GM12865 (cell line): ENCODE measurements at places on chromosomes 1 and 21.

DNA sequence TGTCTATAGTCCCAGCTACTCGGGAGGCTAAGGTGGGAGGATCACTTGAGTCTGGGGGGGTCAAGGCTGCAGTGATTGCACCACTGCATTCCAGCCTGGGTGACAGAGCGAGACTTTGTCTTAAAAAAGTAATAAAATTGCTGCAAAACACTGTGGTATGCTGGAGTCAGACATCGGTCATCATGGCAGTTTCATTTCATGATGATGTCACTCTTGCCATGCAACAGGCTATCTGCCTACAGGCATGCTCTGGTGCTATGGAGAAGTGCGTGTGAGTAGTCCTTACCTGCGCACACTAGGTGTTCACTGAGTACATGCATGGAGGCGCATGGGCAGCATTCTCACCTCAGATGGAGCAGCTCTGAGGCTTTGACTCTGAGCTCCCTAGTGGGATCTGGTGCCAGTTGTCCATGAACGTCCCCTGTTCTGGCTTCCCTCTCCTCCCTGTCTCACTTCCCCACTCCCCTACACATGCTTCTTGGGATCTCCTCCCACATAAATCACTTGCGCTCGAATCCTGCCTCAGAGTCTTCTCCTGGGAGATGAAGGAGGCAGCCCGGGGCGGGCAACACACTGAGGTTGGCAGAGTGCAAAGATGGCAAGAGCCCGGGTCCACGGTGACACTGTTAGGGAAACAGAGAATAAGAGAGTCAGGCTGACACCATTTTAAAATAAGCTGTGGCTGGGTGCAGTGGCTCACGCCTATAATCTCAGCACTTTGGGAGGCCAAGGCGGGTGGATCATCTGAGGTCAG is 10.4 kb upstream of the CELA3B start:
- DNase-seq = no peak

- peak; percentile 54 for DNase-seq
These were observed 683 bp downstream of the LRRC8B start for GRCh38 chr1:89525169-89525855.

GRCh38 chr21:34794686-34795085 is 125.9 kb downstream of the CLIC6 start:
- no peak for DNase-seq

- DNase-seq = no peak
These were observed 86.6 kb upstream of the SLC25A33 start for GRCh38 chr1:9452516-9453140.

- DNase-seq = no peak
These were observed 51.7 kb downstream of the ABCA4 start for GRCh38 chr1:94068999-94069918.

DNA sequence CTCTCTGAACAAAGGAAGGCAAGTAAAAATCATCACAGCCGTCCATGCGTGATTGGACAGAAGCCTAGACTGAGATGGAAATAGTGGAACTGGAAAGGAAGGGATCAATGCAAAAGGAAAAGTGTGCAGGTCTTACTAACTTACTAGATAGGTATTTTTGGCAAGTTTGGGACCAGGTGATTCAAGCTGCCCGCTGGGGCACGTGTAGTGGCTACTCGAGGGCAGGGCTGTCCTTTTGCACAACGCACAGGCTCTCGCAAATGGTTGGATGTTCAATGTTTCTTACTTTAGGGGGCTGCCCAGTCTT is 566 bp upstream of the ALG6 start:
- no peak for DNase-seq

DNA sequence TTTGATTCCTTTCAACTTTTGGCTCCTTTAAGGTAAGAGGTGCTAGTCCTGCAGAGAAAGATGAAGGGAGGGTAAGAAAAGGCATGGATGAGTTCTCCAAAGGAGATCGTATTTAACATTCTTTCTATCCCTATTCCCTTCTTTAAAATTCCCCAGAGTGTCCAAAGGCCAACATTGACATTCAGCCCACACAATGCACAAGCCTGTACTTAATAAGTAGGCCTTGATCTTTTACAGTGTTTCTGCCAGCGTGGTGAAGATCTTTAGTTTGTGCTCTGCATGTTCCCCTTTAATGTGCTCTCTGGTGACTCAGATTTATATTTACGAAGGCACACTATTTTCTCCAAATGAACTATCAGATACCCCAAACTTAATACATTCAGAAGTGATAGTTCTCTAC is 582.5 kb upstream of the RGS18 start:
- no peak for DNase-seq

GRCh38 chr1:119115311-119115710 is 25.1 kb downstream of the WARS2 start:
- no peak for DNase-seq

DNA sequence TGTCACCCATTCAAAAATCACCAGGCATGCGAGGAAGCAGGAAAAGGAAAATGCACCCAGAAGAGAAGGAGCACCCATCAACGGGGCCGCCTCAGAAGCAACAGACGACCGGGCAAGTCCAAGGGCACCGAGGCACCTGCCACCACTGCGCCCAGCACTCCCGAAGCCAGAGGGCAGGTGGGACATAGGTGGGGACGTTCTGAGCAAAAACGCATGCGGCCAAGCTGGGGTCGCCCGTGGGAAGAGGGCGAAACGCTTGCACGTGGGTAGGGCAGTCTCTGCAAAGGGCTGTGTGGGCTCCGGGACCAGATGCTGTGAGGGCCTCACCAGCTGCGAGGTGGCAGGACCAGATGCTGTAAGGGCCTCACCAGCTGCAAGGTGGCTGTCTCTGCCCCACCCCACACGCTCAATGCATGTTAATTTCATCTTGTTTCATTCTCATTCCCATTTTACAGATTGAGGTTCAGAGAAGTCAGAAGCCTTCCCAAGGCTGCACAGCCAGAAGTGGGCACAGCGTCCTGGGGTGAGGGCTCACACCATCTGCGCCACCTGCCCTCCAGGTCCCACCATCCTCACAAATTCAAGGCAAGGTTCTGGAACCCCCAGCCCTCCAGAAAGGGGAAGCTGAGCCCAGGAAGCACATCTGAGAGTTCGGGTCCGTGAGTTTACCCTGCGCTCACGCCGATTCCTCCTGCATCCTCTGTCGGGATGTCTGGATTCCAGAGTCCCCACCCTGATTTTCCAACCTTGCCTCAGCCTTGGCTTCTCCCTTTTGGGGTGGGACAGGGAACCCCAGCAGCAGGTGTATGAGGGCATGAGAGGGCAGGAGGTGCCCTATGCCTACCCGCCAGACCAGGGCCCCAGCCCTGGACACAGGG is 8.2 kb upstream of the SAMD11 start:
- DNase-seq = no peak

DNA sequence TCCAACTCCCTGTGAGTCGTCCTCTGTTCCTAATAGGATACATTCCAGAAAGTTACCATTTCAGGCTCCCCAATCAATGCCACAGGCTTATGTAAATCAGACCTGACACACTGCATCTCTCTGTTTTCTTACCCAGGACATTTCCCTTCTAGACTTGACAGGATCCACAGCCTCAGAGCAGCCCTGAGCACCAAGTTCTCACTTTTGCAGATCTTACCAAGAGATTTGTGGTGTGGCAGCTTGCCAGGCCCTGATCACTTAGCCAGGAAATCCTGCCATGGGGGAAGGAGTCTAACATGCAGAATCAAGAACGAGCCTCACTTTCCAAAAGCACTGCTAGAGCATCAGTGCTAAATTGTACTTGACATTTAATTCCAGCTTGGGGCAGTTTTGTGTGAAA is 202.9 kb downstream of the TBX15 start:
- no peak for DNase-seq

DNA sequence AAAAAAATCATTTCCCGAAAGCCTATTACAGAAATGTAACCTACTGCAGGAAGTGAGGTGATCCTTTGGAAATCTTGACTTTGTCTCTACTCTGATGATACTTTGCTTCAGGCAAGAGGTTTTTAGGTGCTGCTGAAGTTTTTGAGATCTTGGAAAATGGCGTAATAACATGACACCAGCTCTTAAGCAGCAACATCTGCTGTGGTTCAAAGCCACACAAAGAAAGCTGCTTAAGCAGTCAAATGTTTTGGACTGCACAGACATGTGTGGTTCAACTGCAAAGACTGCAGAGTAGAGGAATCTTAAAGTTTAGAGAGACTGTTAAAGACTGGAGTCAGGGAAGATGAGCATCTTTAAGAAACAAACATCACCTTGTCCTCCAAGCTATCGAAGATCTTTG is 139.0 kb downstream of the RASAL2 start:
- DNase-seq = no peak

DNA sequence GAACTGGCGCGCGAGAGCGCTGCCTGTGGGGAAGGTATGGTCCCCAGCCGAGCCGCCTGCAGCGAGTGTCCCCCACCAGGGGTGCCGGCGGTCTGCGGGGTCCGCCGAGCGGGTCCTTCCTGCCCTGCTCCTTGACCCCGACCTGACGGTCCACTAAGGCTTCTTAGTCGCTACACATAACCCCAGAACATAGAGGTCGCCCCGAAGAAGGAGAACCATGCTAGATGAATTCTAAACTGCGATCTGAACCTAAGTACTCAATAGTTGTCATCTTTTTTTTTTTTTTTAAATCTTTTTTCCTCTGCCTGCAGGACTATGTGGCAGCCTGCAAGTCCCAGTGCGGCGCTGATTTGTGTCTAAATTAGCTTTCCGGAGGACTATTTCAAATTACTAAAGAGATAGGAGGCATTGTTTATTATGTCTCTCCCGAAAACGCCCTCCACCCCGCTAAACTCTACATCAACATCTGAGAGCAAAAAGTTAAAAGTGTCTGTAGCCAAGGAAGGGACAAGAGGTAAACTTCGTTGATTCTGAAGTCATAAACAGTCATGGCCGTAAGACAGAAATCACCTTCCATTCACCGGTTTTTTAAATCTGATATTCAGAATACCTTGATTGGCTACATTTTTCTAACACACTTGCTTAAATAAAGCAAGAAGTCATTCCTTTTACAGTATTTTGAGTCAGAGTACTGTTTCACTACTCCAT is 476 bp downstream of the AXDND1 start:
- DNase-seq = no peak
